ENCODE measurements at places on chromosomes 7 and 10.

DNA sequence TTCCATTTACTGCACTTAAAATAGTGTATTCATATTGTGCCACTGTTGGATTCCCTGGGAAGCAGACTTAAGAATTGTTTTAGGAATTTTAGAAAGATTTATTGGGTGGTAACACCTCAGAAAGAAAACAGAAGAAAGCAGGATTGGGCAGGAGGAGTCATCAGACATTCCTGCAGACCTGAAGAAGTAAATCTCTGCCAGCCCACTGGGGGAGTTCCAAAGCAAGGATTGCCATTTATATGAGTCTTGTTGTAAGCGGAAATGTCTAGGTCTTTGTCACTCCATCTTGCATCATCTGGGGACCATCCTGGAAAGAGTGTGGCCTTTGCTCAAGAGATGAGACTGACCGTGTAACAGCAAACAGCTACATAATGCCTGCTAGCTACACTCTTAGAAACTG, 947.6 kb upstream of the POT1 start:
- no peak for DNase-seq

- DNase-seq = no peak
Measured at GRCh38 chr7:158276414-158277218, 311.0 kb downstream of the PTPRN2 start.

- peak; percentile 93 for DNase-seq
Measured at GRCh38 chr10:23438547-23439451, at the start of gene OTUD1. OTUD1 (plus strand) TSS chr10:23439075; CDS start chr10:23439458, 383 bp downstream.

GRCh38 chr7:3607847-3608246, 306.8 kb downstream of the SDK1 start:
- no peak for DNase-seq

- DNase-seq = no peak
Measured at GRCh38 chr10:85643845-85644525, 722.6 kb downstream of the GRID1 start.

- DNase-seq = no peak
Measured at GRCh38 chr7:45457591-45457990, 116.6 kb upstream of the ADCY1 start.

DNA sequence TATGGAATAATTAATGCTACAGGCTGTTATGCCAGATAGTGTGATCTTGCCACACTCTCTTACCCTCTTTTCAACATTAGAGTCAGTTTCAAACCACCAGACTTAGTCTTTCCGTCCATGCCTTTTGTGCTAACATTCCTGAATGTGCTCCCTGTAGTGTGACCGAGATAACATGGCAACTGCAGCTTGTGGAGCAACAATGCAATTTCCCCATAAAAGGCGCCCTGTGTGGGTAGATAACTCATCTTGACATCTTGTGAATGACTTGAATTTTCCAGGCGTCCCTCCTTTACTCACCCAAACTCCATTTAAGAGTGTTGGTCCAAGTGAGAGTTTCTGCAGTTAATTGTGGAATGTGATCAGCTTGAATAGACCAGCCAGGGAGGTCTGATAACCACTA, 99.6 kb downstream of the DNAH11 start:
- no peak for DNase-seq

DNA sequence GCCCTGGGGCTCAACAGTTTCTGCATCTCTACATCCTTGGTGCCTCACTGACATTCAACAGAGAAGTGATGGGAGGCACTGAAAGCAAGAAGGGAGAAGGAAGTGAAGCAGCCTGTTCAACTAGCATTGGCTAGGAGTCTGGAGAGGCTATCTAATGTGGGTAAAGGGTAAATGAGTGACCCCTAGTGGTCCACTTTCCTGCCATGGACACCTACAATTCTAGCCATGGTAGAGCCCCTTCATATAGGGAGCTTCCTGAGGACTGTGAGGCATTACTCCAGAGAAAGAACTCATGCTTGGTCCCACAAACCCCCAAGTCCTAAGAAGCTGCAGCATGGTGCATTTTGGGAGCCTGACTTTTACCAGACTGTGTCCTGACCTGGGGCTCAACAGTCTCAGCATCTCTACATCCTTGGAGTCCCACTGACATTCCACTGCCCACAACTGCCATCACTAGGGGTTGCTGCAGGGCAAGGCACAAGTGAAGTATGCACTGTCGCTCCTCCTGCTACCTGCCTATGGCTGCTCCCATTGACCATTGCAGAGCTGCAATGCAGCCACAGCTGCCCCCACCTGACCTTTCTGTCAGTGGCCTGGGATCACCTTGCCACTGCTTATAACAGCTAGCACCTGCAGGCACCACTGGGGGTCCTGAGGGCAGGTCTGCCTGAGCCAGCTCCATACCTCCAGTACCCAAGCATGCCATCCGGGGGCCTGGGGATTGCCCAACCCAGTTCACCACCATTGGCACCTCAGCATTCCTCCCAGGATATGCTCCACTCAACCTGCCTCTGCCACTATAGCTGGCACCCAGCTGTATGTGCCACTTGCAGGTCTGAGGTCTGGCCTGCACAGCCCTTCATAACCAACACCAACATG, 44.1 kb upstream of the CDK6 start:
- peak; percentile 62 for DNase-seq

DNA sequence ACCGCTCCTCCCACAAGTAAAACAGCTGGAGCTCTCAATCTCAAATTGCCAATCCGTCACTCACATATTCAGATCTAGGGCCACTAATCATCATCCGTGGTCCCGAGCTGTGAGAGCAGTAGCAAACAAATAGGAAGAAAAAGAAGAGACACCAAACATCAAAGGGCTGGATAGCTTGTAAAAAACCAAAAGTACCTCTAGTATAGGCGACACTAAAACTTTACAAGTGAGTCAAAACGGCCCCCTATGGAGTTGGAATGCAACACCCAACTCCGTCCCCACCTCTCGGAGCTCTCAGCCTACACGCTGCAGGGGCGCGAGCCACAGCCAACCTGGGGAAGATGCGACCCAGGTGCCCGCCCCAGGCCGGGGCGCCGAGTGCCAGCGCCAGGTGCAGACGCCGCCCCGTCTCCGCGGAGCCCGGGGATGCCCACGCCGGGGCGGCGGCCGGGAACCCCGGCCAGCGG, 581 bp downstream of the FAM3C start:
- peak; percentile 31 for DNase-seq

DNA sequence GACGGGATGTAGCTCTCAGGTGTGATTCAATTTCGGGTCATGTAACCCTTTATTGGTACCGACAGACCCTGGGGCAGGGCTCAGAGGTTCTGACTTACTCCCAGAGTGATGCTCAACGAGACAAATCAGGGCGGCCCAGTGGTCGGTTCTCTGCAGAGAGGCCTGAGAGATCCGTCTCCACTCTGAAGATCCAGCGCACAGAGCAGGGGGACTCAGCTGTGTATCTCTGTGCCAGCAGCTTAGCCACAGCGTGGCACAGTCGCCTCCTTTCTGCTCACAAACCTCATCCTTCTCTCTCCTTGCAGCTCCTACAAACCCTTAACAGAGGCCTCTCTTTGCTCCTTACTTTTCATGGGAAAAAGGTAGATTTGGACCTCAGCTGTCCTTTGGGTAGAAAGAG, 197.5 kb upstream of the PRSS58 start:
- no peak for DNase-seq

DNA sequence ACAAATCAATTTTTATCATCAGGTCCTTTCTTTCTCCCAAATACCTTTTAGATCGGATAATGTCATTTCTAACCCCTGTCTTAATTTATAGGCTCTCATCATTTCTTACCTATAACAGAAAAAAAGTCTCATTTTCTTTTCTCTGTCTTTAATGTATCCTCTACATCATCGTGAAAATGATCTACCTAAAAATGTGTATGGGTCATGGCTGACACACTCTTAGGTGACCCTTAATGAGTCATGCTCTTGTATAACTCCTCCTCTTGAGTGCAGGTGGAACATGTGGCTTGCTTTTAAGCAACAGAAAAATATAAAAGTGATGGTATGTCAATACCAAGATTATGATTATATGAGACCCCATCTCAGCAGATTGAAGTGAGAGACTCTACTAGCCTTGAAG, 139.4 kb downstream of the SEMA3C start:
- no peak for DNase-seq

DNA sequence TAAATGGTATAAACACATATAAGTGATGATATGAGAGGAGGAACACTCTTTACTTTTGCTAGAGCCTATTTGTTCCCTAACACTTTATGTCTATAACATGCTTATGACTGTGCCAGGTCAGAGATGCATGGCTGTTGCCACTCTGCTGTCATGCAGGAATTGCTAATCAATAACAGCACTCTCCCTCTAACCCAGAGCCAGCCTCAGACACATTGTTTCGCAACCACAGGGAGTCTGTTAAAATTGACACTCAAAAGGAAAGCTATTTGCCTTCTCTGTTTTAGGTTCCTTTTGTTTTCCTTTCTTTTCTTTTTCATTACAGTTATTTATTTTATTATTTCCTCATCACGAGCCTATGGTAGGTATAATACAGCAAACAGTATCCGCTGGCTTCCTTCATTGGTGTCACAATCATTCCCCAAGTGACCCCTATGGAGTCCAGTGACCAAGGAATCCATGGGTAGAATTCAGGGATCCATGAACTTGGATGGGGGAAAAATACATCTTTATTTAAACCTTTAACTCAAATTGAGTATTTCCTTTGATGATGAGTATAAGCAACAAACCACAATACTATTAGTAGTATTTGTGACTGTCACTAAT, 6.8 kb downstream of the PON2 start:
- no peak for DNase-seq

DNA sequence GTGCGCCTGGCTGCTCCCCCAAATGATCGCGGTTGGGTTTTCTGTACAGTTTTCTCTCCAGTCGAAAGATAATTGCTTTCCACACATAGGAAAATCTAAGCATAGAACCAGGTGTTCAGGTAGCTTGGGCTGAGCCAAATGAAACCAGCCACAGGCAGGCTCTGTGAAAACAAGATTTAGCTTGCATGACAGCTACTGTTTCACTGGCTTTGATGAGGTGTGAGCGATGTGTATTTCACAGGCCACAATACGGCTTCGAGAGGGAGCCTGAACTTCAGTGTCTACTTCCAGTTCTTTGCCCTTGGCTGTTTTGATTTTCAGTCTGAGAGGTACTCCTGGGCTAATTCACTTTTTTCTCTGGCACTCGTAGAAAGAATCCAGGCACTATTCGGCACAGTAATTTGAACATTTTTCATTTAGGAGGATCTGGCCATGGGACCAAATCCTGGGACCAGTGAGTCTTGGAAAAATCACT, 110.5 kb downstream of the JCAD start:
- DNase-seq = no peak

All from pons (tissue), 1 donor.